AG09309 (cell line): ENCODE measurements at places on chromosomes 12 and 14.

DNA sequence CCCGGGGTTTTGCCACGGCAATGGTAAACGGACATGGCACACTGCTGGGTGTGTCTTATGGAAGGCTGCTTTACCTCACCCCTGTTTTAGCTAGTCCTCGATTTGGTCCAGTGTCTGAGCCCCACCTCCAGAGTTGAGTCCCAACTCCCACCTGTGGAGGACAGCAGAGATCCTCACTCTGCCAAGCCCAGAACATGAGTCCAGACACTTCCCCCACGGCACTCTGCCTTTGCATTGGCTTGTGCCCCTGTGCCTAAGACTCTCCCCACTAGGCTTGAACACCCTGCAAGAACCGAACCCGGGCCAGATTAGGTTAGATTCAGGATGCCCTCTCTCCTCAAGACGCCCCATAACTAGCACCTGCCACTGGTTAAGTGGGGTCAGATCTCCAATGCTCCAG lies 59.8 kb upstream of the C14orf180 start:
- DNase-seq: no peak

GRCh38 chr12:104155711-104156555 lies 17.9 kb upstream of the NFYB start:
- DNase-seq: no peak

DNA sequence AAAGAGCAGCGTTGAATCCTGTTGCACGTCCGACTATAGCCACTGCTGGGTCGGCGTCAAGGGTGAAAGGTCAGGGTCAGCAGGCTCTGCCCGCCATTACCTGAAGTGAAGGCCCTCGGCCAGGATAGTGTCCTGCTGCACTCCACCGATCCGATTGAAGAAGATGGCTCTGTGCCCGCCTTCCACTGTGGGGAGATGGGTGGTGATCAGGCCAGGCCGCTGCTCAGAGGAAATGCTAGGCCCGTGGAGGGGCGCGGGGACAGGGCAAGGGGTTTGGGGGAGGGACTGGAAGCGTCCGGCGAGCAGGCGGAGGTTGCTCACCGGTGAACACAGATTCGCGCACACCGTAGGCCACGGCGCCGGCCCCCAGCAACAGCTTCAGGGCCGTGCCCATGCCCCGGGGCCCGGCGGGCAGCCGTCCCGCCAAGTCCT lies 352 bp downstream of the PHB2 start:
- DNase-seq: no peak

DNA sequence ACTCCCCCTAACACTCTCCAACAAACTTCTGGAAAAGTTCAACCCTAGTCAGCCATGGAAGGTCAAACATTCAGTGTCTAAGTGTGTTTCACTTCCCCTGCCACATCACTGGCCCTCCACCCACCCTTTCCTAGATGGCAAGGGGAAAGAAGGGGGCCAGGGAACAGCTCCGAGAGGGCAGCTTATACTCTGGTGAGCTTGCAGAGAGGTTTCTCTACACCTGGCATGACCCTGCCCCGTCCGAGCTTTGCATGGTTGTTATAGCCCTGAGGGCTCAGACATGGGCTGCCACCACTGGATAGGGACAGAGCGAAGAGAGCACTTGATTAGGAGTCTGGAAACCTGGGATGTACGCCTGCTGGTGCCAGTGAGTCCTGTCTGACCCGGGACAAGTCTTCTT lies 4.0 kb downstream of the ACVRL1 start:
- DNase-seq: no peak

- DNase-seq: no peak
Measured at GRCh38 chr12:53485955-53486735, 13.1 kb downstream of the MAP3K12 start.
